ENCODE measurements at places on chromosomes 16 and 17.

DNA sequence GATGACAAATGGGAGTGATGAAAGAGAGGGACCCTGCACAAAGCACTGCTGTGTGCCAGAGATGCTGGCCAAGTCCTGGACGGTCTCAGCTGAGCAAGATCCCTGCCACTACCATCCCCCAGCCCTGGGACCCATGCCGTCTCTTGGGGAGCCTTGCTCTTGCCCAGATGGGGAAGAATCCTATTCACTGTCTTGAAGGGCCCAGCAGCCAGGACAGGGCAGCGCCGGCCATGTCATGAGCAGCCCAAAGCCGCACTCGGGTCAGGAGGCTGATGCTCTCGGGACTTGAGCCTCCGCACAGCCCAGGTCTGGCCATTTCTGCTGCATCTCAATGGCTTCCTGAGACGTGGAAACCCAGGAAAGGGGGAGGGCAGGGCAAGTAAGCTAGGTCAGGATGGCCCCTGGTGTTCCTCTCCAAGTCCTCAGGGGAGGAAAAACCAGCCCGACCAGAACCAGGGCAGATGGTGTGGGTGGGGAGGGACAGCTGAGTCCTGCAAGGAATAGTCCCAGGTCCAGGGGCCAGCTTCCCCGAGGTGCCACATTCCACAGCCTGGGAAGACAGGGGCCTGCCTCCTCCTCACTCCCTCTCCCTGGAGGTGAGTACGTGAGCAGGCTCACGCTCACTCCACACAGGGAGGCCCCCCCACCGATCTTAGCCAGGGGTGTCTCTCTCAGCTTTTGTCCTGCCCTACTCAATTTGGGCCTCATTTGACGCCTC is 7.8 kb upstream of the KRT19 start:
- DNase-seq, result no peak

- DNase-seq, result no peak
Observed at GRCh38 chr17:32695864-32696263, 181.1 kb downstream of the MYO1D start.

DNA sequence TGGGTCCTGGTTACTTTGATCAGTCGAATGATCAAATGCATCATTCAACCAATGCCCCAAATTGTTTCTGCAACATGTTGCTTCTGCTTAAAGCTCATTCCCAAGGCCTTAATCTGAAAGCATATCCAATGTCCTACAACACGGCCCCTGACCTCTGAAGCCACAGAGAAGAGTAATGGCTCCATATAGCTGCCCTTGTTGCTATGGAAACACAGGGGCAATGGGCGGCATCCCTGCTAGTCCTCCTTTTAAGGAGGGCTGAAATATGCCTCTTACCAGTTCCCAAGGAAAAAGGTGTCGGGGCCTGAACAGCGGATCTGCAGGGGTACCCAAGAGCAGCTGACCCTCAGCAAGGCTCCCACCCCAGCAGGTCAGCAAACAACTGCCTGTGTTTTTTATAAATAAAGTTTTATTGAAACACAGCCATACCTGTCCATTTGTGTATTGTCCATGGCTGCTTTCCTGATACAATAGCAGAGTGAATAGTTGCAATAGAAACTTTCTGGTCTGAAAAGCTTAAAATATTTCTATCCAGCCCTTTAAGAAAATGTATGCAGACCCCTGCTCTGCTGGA is 210.4 kb downstream of the XYLT1 start:
- DNase-seq, result no peak

GRCh38 chr17:49193513-49194296 is 16.7 kb downstream of the GNGT2 start:
- DNase-seq, result peak; percentile 39

- DNase-seq, result peak; percentile 33
Observed at GRCh38 chr16:53958341-53958880, 254.5 kb downstream of the FTO start.

DNA sequence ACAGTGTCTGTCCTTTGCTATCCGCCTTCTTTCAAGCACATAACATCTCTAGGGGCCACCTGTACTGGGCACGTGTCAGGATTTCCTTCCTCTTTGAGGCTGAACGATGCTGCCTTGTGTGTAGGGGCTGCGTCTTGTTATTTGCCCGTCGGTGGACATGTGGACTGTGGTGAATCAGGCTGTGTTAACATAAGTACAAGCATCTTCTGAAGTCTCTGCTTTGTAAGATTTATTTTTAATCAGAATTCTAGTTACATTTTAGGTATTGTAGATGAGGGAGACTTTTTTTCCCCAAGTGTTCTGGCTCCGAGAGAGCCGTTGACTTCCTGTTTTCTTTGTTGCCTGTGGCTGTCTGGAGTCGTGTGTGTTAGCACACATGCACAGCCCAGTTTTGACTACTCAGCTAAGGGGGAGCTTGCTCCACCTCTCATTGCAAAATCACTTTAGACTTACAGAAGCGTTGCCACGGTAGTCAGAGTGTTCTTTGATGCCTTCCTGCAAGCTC is 26.1 kb downstream of the SPG7 start:
- peak; percentile 12 for DNase-seq

- no peak for DNase-seq
Observed at GRCh38 chr16:83813823-83814658, 6.3 kb downstream of the HSBP1 start.

DNA sequence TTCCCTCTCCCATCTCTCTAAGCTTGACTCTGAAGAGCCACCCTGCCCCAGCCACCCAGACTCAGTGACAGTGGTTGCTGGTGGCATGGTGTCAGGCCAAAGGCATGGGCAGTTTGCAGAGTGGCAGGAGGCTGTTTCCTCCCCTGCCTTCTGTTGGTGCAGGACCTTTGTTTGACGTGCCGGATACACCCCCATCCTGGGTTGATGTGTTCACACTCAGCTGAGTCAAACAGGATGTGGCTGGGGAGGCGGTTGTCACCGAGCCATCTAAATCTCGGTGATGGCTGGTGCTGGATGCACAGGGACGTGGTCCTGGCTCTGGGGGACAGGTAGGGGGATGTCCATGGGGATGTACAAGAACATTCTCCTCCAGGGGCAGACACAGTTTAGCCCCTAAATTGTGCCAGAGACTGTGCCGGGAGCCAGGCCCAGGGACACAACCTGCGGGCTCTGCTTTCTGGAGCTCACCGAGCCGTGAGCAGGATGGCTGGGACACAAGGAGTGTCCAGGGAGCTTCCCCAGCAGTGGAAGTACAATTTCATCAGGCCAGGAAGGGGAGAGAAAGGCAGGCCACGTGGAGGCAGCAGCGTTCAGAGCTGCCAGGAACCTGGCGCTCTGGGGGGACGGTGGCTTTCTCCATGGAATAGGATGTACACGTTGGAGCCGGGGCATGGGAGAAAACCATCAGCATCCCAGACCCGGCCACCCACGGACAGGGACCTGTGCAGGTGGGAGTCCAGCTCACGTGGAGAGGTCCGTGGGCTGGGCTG is 264.2 kb downstream of the SEC14L1 start:
- no peak for DNase-seq

GRCh38 chr16:85798283-85798776 is 1.0 kb downstream of the EMC8 start:
- DNase-seq, result no peak

DNA sequence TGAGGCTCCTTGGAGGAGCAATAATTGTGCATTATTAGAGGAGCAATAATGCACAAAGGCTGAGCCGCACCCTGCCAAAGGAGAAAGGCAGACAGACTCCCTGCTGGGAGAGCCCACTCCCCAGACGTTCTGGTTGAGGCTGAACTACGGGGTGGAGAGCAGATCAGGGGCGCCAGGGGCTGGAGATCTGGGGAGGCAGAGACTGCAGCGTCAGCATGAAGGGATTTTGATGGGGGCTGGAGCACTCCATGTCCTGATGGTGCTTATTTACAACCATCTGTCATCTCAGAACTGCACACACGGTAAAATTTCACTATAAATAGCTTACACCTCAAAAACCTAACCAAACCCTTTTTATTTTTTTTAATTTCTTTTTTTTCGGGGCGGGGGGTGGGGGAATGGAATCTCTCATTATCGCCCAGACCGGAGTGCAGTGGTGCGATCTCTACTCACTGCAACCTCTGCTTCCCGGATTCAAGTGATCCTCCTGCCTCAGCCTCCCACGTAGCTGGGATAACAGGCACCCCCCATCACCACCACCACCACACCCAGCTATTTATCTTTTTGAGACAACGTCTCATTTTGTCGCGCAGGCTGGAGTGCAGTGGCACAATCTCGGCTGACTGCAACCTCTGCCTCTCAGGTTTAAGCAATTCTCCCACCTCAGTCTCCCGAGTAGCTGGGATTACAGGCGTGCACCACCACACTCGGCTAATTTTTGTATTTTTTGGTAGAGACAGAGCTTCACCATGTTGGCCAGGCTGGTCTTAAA is 4.3 kb upstream of the C16orf95 start:
- DNase-seq, result no peak

GRCh38 chr17:13568582-13569397 is 32.9 kb downstream of the HS3ST3A1 start:
- no peak for DNase-seq

- no peak for DNase-seq
Observed at GRCh38 chr16:88882358-88883030, 16.0 kb upstream of the PABPN1L start.

GRCh38 chr17:20046629-20047028 is 37.5 kb downstream of the SPECC1 start:
- no peak for DNase-seq

GRCh38 chr16:76265434-76266045 is 11.7 kb upstream of the CNTNAP4 start:
- DNase-seq, result no peak

DNA sequence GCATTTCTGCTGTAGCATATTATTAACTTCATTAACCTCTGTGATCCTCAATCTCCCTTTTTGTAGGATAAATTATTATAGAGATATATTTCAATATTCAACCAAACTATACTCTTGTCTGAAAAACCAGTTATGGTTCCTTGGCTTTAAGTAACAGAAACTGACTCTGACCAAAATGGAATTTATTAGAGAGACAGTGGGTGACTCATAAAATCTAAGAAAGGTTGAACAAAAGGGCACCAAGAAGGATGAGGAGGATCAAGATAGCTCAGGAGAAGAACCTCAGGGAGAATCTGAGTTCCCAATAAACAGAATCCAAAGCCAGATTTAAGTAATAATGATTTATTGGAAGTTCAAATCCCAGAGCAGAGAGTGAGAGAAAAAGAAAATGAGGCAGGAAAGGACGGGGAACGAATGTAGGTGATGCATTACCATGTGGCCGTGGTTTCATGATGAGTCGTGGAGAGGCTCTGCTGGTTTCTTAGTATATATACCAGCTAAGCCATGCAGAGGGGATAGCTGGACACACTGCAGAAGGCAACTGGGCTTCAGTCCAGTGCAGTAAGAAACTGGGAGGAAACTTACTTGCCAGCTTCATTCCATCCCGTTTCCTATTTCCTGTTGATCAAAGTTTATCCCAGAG is 151.5 kb upstream of the GOT2 start:
- no peak for DNase-seq

DNA sequence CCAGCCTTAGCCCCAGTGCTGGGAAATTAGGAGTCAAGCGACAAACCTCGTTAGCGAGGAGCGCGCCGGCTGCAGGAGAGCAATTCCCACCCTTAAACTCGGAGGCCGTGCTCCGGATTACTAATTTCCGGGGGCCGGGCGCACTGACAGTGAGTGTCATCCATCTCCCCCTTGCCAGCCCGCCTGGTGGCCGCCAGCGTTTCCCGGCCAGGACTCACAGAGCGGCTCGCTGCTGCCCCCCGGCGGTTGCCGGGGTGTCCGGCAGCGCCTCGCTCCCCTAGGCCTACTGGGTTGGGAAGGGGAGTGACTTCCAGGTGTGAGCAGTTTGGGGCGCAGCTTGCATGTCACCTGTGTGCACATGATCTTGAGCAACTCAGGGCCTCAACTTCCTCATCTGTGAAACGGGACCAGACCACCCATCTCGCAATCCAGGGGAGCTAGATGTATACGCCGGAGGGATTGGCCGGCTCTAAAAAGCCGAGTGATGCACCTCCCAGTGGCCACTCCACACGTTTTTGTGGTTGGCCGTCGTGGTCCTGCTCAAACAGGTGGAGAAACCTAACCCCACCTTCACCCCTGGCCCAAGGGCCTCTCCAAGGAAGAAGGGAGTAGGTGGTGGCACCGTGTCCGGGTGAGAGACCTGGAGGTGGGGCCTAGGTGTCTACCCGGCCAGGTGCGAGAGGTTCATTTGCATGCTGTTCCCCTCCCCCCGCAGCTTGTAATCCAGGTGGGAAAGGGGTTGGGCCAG is 2.5 kb upstream of the GSE1 start:
- peak; percentile 89 for DNase-seq

DNA sequence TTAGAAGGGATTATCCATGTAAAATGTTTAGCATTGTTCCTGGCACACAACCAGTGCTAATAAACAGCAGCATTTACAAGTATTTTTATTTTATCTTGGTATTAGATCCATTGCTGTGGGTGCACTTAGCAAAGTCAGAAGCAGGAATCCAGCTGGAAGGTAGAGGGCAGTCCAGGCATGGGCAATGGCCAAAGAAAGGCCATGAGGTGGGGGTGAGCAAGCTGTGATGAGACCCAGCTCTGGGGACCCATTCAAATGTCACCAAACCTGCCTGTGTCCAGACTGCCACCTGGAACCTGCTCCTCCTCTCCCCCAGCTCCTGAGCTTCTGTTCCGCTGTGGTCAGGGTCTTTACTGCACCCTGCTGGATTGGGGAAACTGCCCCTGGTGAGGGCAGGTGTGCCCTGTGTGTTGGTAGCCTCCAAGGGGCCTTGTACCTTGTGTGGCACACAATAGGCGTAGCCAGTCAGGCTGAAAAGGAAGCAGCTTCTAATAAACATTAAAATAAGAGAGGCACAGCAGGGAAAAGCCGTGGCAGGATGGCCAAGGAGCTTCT is 118.0 kb upstream of the CRHR1 start:
- no peak for DNase-seq

DNA sequence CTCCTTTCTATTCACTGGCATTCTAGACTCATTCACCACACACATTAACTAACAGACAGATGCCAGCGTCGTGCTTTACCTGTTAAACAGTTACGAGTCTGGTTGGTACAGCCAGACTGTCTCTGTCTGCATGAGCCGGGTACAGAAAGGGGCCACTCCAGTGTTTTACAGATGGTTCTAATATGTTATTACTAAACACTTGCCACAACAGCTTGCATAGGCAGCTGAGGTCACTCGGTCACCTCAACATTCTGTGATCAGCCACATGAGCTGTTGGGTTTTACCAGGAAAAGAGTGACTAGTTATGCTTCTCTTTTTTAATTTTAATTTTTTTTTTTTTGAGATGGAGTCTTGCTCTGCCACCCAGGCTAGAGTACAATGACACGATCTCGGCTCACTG is 25.2 kb downstream of the CD300A start:
- no peak for DNase-seq

GRCh38 chr17:33451221-33451620 is 158.1 kb upstream of the ASIC2 start:
- DNase-seq, result no peak

GRCh38 chr17:27544350-27545131 is 86.4 kb upstream of the LGALS9 start:
- no peak for DNase-seq

- DNase-seq, result peak; percentile 21
Observed at GRCh38 chr16:31367853-31368252, 12.9 kb downstream of the ITGAX start.

- DNase-seq, result no peak
Observed at GRCh38 chr16:49410226-49410625, 36.6 kb downstream of the C16orf78 start.

DNA sequence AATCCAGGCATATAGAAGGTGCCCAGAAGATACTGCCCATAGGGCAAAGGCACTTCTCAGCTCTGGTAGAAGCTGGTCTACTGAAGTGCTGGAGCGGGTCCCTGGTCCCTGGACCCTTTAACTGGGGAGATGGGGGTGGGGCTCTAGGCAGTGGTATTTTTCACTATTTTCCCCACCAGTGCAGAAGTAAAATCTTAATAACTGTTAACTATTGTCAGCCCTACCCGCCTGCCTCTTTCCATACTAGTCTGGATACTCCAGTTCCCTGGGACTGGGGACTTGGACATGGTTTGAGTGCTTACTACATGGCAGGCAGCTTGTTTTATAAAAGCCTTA is 24.6 kb downstream of the IGF2BP1 start:
- no peak for DNase-seq

Data from midbrain (tissue), 1 donor.